Activated CD4-positive, alpha-beta T cell treated with anti-CD3 and anti-CD28 coated beads, Interleukin-2, amount 10 ng/mL, durations not matched to agents 24 days and 14 days (primary cell): ENCODE measurements at places on chromosomes 1 and 21. TPM values are rescaled to one million over a fixed set of nuclear protein-coding genes. Genes with fewer than 3 reads are reported as not detected.

The DNM3 gene
- total RNA-seq = 0.42 and 0.45 TPM in 2 replicates

The PLA2G2A gene
- total RNA-seq = not detected in 2 replicates

DNA sequence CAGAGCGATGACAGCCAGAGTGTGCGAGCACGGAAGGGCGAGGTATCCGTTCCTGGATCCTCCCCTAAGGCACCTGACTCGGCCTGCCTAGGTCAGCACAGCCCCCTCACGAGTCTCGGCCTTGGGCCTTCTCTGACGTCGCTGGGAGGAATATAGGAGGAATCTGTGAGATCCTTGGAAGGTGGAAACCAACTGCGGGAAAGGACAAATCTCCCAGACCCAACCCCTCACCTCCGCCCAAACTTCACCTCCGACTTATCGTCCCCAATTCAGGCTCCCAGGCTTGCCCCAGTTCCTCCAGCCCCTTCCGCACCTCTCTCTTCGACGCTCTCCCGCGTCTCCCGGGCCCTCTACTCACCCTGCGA lies 494 bp downstream of the APH1A start:
- DNase-seq = peak; percentile 84

GRCh38 chr1:160144921-160145320 lies 6.5 kb upstream of the ATP1A4 start:
- no peak for DNase-seq

- DNase-seq = peak; percentile 54
These were observed 10.8 kb upstream of the TMEM52 start for GRCh38 chr1:1929639-1930545.

The SLC30A2 gene
- total RNA-seq = not detected in 2 replicates

DNA sequence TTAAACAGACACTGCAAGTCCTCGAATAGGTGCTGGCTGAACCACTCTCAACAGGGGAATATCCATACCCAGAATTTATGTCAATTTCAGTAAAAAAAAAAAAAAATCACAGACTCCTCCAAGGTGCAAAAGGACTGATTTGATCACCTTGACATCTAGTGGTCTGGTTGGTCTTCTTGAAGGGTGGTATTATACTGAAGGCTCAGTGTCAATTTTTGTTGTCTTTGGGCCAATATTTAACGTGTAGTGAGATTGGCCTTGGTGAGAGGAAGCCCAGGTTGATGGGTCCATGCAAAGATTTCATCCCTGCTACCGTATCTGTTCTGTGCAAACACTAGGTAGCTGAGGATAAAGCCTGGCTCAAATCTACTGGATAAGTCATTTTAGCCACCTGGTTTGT lies 4.0 kb upstream of the GBP5 start:
- DNase-seq = peak; percentile 58

The MTARC1 gene
- not detected in 2 replicates for total RNA-seq

DNA sequence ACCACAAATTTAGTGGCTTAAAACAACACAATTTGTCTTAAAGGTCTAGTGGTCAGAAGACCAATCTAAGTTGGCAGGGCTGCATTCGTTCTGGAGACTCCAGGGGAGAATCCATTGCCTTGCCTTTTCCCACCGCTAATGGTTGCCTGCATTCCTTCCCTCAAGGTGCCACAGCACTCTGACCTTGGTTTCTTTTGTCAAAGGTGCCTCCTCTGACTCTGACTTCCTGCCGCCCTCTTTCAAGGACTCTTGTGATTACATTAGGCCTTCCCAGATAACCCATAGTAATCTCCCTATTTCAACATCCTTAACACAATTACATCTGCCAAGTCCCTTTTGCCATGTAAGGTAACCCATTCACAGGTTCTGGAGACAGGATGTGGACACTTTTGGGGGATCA lies 145.3 kb downstream of the S1PR1 start:
- DNase-seq = no peak

GRCh38 chr1:246121533-246121932 lies 385.5 kb downstream of the SMYD3 start:
- no peak for DNase-seq

GRCh38 chr1:24276791-24277190 lies 42.4 kb upstream of the GRHL3 start:
- DNase-seq = no peak

DNA sequence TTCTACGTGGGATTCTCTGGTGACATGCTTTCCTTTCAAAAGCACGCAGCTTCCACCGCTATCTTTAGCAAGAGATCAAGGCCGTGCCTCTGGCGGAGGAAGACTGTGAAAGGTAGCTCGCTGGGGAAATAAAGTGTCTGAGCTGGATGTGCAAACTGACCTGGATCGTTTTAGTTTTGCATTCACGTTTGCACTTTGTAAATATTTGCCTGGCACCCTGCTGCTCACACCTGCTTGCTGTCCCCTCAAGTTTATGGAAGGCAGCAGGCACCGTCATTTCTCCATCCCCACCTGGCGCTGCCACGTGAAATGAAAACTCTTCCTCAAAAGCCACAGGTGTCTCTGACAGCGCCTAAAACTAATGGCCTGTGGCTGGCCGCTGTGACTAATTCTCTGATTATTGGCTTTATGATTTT lies 44.0 kb upstream of the TARDBP start:
- no peak for DNase-seq

The GPA33 gene
- 0.12 TPM in 1 of 2 replicates, not detected in the other for total RNA-seq

GRCh38 chr1:114314098-114314497 lies 160.4 kb upstream of the SYT6 start:
- DNase-seq = no peak

GRCh38 chr1:205224736-205225135 lies 3.0 kb upstream of the TMCC2 start:
- no peak for DNase-seq

- DNase-seq = no peak
These were observed 143.4 kb downstream of the SYF2 start for GRCh38 chr1:25088946-25089345.

GRCh38 chr1:13728091-13728715 lies 28.2 kb downstream of the PRDM2 start:
- DNase-seq = no peak

The DARS2 gene
- 47.6 and 52.2 TPM in 2 replicates for total RNA-seq

DNA sequence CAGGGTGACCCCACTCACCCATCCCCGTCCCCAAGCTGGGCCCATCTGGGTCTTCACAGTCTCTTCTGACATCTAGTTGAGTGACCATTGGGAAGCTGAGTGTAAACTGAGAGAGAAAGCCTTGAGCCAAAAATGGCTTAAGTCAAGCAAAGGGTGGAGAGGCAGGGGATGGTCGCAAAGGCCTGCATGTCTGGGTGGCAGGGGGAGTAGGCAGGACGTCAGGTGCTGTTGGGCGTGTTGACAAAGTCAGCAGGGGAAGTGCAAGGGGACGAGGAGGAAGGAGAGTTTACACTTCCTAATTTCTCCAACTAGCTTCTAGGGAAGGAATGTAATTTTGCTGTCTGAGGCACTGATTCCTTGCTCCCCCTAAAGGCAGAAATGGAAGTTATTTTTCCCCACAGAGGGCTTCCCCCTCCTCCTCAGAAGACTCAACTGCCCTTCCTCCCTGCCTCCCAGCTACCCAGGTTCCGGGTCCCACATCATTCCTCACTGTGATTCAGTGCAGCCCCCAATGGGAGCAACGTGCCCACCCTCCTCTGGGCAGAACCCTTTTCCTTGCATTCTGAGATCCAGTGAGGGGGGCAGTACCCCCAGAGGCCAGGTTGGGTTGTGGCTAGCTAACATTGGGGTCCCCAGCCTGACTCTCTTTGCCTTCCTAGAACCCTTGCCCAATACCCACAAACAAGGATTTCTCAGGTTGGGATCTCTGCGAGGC lies 1.2 kb upstream of the ADORA1 start:
- no peak for DNase-seq

The LCE1D gene
- total RNA-seq = not detected in 2 replicates

- no peak for DNase-seq
These were observed 27.7 kb downstream of the TNR start for GRCh38 chr1:175715742-175716141.

DNA sequence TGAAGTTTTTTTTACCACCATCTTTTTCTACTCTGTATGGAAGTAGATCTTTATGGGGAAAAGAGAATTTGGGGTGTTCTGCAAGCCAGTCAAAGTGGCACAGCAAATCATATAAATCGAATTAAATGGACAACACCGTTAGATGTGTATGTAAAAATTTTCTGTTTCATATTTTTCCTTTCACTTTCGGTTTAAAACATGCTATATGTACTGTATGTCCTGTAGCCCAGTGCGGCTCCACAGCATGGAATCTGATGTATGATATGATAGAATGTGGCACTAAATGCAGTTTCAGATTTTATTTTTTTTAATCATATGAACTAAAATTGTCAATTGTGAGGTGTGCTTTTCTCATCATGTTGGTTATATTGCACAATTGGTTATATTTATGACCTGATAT lies 32.9 kb downstream of the RAB4A start:
- no peak for DNase-seq

The ALPL gene
- total RNA-seq = not detected in 2 replicates

DNA sequence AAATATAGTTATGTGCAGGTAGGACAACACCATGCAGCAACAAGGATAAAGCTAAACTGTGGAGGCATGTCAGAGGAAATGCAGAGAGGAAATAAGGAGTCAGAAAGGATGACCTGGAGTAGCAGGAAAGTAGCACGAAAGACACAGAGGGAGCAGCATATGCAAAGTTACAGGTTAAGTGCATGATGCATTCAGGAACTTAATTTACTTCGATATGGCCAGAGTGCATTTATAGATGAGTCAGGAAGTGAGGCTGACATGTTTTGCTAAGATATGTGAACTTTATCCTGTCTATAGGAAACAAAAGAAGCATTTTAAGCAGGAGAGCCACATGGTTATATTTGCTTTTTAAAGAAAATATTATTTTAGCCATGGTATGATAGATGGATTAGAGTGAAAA lies 15.4 kb upstream of the MUTYH start:
- DNase-seq = no peak

The INAVA gene
- total RNA-seq = not detected in 2 replicates

DNA sequence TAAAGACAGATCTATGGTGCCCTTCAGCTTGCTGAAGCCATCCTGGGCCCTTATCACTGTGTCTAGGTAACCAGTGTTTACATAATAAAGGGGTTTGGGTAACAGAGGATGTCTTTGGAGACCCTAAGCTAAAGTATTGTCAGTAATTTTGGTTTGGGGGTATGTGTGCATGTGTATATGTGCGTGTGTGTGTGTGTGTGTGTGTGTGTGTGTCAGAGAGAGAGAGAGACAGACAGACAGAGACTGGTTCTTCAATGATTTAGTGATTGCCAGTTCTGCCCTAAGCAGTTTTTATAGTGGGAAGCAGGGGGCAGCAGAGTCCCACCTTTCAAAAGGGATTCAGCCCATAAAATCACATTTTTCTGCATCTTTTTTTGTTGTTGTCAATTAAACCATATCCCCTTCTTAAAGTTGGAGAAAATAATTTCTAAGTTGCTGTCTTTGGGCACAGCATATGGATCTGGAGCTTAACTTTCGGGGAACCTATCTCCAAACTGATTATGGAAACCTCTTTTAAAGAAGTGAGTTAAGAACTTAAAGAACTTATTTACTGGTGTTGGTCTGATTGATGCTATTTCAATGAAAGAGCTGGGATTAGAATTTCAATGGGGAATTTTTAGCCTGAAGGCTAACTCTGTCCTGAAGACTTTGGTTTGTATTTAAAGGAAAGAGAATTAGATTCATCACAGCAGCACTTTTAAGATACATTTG lies 51.1 kb downstream of the ZNF326 start:
- peak; percentile 61 for DNase-seq

DNA sequence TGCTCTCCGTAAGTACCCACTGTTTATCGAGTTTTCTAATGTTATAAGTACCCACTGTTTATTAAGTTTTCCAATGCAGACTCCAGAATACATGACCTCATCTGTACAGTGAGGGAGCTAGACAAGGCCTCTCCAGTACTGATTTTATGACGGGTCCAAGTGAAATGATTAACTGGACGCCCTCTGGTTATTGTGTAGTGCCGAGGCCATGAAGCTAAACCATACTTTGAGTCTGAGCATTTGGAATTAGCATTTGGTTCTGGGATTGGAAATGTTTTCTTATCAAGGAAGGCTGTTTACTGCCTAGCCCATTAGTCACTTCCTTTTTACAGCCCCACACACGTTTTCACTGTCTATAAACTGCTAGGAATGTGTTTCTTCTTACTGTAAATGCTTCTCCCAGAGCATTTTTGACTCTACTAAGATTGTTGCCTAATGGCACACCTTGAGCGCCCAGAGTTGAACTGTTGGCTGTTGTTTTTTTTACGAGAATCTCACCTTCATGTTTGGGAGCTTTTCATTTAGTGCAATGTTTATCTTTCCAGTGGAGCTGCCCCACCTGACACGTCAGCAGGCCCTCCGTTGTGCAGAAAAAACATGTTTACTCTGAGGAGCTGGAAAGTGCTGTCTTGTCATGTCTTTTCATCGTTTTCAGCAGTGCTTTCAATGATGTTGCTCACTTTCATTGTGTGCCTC lies 26.9 kb downstream of the SPATA46 start:
- no peak for DNase-seq

The ATP1A2 gene
- total RNA-seq = not detected in 2 replicates

The SMIM34 gene
- not detected in 2 replicates for total RNA-seq

DNA sequence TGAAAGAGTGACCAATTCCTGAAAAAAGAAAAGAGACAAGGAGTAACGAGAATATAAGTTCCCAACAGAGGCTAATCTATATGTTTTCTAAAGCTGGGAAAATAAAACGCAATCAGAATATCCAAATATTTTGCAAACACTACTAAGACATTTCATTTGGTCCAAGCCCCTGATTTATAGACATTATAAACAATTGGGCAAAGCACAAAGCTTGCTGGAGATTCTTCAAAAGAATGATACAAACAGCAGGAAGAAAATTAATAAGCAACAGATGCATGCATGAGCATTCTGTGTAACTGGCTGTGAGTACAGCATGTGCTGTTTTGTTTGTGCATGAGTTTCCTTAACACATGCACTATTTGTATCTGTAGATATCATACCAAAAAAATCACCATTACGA lies 552.9 kb downstream of the LTN1 start:
- no peak for DNase-seq

The RNF207 gene
- 53.2 and 54.7 TPM in 2 replicates for total RNA-seq

GRCh38 chr1:23997812-23998211 lies 17.7 kb upstream of the SRSF10 start:
- DNase-seq = no peak

DNA sequence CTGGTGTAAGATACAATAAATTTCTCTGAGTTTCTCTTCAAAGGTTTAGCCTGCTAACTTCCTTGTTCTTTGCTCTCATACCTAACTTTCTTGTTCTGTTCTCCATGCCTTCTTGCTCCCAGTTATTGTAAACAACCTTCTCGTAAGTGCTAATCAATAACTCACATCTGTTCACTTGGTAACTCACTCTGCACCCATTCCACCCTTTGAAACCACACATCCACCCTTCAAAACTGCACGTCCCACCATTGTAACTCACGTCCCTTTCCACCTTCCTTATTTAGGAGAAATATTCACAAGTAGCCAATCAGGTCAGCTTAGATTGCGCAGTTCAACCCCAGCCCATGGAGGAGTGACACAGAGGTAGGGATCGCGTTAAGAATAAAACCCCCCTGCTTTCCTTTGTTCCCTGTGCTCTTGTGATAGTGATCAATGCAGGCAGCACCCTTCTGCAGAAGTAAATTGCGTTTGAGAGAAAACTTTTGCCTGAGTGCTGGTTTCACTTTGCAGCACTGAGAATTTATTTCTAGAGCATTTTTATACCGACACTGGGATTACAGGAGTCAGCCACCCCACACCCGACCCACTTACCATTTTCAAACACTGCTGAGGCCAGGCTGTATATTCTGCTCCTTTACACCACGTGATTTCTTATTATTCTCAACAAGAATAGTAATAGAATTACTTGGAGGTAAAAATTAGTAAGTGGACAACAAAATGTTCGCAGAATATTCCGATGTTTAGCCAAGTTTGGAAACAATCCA lies 789.2 kb upstream of the RGS18 start:
- no peak for DNase-seq
